ENCODE measurements at places on chromosomes 7 and 10.
A peak's percentile ranks its signal among the peaks of the same experiment; 100 is the strongest.

DNA sequence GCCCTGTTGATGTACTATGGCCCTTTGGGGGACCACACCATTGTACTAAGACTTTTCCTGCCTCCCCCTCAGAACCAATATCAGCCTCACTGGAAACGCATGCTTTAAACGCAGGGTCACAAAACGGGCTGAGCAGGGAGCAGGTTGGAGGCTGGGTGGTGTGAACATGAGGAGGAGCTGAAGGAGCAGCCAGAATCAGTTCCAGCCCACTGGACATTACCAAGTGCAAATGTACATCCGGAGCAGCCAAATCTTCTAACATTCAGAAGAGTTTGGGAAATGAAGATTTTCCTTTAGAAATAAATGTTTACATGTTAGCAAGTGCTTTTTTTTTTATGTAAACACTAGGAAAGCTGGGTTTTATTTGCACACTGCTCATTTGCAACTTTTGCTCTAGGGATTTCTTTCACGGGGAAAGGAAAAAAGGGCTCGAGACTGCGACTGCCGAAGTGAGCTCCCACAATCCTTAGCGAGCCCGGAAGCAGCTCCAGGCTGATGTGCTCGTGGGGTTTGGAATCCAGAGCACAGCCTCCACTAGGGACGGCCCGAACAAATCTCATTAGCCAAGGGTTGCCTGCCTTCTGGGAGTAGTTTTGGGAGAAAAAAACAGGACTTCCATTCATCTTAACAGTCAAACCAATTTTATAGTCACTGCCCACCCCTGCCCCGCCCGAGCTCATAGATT is 108.0 kb upstream of the YAE1 start:
- no peak for DNase-seq

DNA sequence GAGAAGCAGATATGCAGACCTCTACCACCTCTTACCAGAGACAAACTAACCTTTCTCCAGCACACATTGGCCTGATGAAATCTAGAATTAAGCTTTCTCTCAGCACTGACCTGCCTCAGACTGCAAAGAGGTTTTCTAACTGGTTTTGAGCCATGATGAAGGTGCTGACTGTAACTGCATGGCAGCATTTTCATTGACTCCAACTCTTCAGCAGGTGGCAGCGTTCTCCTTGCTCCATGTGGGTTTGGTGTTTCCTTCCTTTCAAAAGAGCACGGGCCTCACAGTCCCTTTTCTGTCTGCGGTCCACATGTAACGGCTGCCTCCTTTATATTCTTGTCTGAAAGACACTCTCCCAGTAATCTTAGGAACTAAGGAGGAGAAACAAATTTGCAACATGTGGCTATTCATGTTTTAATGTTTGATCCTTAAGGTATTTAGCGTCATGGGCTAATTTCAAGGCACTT is 12.6 kb downstream of the KLLN start:
- peak; percentile 61 for DNase-seq

- DNase-seq: peak; percentile 85
Measured at GRCh38 chr10:69994262-69994661, 58.4 kb upstream of the MACROH2A2 start.

GRCh38 chr10:62194924-62195674 is 73.5 kb downstream of the RTKN2 start:
- no peak for DNase-seq

GRCh38 chr7:27170426-27171324 is 3.4 kb downstream of the HOXA10 start:
- DNase-seq: no peak

DNA sequence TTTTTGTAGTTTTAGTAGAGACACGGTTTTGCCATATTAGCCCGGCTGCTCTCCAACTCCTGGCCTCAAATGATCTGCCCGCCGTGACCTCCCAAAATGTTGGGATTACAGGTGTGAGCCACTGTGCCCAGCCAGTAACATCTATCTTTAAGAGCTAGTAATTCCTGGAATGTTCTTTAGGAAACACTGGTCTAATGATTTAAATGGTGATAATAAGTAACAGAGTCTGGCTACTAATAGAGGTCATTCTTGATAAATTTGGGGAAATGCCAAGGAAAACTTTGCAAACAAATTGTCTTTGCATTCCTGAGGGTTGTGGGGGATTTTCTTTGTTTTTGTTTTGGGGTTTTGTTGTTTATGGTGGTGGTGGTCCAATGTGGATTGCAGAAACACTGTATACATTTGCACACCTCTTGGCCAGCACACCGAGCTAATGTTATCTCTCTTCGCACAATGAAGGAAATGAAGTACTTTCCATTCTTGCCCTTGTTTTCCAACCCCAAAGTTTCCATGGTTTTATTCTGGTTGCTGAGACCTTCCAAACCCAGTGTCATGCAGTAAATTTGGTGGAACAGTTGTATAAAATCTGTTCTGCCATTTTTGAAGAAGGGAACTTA is 51.3 kb upstream of the WIPF3 start:
- no peak for DNase-seq

GRCh38 chr7:136496551-136496950 is 371.9 kb upstream of the CHRM2 start:
- DNase-seq: no peak

DNA sequence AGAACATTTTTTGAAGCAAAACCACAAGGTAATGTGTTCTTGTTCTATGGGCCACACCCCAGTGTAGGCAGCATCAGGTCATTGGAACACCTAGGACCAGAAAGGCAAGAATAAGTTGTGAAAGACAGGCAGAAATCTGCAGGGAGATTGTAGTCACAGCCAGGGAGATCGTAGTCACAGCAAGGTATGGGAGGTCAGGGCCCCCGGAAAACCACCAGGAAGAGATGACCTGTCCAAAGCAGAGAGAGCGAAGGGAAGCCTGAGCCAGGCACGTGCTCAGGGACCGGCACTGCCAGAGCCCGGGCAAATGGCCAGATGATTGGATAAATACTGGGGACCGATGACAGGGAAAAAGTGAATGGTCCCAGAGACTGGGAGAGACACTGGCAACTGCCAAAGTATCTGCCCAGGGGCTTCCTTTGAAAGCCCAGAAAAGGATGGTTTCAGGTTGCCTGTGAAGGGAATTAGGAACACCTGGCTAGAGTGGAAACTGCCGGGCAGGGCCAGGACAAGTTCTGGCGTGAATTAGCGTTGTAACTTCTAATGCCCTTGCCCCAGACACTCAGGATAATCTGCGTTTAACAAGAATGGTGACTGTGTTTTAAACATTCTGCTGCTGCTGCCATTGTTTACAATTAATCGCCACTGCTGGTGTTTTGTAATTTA is 3.9 kb upstream of the NOBOX start:
- no peak for DNase-seq

DNA sequence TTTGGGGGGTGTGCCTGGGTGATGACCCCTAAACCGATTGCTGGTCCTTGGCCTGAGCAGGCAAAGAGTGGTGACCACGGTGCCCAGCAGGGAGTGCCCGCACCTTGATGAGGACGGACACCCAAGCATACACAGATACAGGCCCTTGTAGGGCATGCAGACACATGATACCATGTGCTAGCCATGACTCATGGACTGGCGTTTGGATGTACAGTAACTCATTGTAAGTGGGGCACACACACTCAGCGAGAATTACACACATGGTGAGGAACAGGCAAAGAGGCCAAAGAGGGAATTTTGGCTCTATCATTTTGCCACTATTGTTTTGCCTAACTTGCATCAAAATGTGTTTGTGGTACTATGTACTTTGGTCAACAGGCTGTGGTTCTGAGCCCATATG is 24.1 kb downstream of the KAZALD1 start:
- no peak for DNase-seq

DNA sequence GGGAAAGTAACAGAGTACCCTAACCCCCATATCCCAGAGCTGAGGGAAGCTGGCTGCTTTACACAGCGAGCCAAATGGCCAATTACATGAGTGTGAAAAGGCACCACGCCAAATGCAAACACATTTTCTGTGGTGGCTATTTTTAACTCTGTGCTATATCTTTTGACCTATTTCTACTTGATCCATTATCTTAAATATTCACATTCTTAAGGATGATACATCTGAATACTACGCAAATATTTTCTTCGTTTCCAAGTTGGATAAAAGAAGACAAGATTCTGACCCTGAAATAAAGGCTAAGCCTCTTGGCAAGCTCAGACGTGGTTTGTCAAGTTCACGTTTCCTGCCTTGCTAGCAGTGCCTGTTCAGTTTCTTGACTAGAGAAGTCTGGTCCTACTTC is 146.7 kb upstream of the TMEM196 start:
- no peak for DNase-seq

DNA sequence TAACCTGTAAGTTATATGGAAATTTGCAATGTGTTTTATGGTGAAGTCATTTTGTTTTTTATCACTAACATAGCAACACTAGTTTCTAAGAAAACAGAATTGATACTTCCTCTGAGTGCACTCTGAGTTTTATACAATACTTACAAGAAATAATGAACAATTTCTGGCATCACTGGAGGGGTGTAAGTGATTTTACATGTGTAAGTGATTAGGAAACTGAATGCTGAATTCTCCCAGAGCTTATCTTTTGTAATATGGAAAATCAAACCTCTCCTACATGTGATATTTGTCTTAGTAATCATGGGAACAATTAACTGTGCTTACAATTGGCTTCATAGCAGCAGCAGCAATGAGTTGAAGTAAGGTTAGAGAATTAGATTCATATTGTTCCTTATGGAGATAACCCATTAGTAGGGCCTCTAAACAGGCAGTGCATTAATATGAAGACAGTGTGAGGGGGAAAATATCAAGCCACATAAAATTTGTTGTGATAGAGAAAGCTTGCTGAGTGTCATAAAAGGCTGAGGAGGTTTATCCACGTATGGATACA is 37.4 kb downstream of the SEMA3C start:
- DNase-seq: no peak

DNA sequence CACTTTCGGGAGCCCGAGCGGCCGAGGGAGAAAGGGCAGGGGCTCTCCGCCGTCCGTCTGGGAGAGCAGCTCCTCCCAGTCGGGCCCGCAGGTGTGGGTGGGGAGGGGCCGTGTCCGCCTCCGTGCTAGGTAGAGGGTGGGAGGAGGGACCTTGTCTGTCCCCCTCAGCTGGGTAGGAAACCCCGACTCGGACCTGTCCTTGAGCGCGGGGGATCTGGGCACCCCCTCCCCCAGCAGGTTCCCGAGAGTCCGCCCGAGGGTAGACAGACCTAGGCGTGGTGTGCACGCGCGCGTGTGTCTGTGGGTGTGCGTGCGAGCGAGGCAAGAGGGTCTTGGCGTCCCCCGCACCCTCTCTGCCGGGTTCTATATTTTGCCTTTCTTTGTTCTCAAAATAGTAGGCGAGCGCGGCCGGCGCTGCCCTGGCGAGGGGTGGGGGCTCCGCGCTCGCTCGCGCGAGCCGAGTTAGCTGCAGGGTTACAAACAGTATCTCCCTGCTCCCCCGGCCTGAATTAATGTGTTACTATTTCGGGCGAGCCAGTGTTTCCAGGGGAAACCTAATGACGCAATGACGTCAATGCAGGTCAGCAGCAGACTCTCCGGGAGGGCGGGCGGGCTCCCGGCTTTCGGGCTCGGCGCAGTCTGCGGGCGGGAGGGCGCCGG is 73.9 kb upstream of the LEP start:
- peak; percentile 72 for DNase-seq

- no peak for DNase-seq
Measured at GRCh38 chr7:33486633-33487032, 357.3 kb downstream of the BBS9 start.

- no peak for DNase-seq
Measured at GRCh38 chr10:119031496-119032059, 2.1 kb downstream of the NANOS1 start.

DNA sequence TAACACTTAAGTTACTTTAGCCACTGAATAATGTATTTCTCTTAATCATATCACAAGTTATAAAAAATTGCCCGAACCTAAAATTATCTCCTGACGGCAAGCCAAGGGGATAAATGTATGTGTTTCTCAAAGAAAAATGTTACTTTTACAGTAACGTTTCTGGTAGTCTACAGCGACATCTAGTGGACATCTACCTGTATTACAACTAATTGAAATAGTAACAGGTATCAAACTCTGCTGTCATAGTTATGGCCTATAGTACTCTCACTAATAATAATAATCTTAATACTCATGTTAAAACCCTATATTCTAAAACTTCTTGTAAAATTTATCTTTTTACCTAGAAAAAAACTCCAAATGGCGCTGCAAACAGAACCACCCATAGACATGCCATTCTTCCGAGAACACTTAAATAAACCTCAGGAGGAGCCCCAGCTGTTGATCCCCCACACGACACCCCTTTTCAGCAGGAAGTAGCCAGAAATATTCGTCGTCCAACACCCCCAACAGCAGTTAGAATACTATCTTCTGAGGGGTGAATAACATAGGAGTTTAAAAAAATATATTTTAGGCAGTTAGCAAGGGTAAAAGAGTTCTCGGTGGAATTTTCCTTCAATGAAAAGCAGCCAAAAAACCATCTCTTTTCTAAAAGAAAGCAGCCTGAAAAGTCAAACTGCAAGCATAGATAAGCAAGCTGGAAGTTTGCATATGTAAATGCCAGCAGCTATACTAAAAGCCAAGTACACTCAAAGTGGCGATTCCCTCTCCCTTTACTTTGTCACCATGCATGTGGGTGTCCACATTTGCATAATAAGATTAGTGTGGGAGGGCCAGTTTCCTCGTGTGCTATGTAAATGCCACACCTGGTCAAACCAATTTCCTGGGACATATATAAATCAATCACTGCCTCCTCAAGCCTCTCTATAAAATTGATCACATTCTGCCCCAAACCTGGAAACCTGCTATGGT is 40.5 kb upstream of the ZNF107 start:
- DNase-seq: peak; percentile 13

DNA sequence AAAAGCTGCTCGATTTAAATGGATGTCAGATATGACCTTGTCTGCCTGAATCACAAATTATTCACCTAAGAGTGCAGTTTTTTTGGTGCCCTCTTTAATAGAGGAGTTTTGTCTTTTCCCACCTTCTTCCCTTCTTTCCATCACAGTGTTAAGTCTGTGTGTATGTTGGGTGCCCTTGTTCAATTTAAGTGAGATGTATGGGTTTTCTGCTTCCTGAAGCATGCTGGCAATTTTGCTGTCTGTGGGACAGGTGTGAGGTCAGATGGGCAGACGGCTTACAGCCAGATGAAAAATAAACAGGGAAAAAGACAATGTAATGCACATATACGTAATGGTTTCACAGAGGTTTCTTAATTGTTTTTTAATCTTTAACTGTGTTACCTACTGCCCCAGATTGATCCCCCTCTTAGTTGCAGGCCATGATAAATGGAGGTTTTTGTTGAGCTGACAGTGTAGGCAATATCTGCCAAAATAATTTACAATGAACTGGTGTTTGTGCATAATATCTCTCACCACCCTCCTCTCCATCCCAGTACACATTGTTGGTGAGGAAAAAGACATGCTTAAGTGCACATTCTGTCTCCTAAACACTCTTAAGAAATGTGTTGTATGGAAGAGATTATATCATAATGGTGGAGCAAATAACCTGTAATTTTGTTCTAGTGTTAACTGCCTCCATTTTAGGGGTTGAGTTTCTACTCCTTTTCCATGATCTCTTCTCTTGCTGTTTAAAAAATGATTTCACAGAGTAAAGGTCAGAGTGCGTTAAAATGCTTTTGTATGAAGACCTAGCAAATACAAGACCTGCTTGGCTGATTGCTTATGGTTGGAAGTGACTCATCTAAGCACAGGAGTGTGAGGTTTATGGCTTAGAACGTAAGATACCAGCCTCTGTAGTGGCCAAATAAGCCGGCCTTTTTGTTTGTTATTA is 123.9 kb downstream of the LRRC4 start:
- no peak for DNase-seq

GRCh38 chr7:105462765-105463420 is 59.2 kb downstream of the PUS7 start:
- DNase-seq: no peak

GRCh38 chr10:75572478-75572877 is 141.1 kb downstream of the LRMDA start:
- DNase-seq: no peak

GRCh38 chr7:105413887-105414437 is 25.2 kb upstream of the SRPK2 start:
- no peak for DNase-seq

Measured in HEK293T (cell line).